ENCODE measurements at places on chromosomes 16 and 17. TPM values are rescaled to one million over a fixed set of nuclear protein-coding genes. Genes with fewer than 3 reads are reported as not detected.

GRCh38 chr17:52532373-52532772, 373.9 kb upstream of the CA10 start:
- ATAC-seq = no peak

- ATAC-seq = no peak
Measured at GRCh38 chr16:73433731-73434307, 385.9 kb upstream of the ZFHX3 start.

FBXO39 gene
- total RNA-seq = 0.68 TPM

CORO1A gene
- total RNA-seq = 9.0 TPM

DNA sequence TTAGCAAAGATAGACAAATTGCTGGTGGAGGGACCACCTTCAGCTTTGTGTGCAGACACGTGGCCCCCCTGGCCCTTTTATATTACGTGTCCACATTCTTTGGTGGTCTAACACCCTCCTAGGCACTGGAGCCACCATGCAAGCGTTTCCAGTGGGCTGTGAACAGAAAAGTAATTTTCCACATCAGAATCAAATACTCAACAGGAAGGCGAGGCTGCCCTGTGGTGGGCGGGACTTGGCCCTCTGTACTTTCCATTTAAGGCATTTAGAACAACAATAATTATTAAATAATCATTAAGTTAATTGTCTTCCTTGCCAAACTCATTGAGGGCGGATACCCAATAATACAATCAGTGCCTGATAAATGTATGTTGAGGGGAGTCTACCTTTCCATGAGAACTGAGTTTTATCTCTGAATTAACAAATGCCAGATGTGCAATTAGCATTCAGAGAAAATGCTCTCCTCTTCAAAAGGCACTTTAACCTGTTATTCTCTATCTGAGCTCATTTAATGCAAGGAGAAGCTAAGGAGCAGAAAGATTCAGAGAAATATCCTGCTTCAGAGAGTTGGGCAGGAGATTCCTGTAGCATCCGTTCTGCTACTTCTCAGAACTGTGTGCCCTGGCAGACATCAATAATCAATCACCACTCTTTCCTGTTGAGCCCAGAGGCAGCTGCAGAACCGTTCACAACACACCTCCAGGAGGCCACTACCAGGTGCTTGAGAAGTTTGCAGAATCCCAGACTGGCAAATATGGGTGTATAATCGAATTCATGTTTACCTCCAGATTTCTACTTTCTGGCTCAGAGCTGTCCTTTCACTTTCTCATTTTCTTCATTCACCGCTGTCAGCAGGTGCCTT, 109.4 kb downstream of the CMIP start:
- no peak for ATAC-seq

GRCh38 chr16:68387301-68387700, 61.0 kb downstream of the SMPD3 start:
- ATAC-seq = peak; percentile 18

DNA sequence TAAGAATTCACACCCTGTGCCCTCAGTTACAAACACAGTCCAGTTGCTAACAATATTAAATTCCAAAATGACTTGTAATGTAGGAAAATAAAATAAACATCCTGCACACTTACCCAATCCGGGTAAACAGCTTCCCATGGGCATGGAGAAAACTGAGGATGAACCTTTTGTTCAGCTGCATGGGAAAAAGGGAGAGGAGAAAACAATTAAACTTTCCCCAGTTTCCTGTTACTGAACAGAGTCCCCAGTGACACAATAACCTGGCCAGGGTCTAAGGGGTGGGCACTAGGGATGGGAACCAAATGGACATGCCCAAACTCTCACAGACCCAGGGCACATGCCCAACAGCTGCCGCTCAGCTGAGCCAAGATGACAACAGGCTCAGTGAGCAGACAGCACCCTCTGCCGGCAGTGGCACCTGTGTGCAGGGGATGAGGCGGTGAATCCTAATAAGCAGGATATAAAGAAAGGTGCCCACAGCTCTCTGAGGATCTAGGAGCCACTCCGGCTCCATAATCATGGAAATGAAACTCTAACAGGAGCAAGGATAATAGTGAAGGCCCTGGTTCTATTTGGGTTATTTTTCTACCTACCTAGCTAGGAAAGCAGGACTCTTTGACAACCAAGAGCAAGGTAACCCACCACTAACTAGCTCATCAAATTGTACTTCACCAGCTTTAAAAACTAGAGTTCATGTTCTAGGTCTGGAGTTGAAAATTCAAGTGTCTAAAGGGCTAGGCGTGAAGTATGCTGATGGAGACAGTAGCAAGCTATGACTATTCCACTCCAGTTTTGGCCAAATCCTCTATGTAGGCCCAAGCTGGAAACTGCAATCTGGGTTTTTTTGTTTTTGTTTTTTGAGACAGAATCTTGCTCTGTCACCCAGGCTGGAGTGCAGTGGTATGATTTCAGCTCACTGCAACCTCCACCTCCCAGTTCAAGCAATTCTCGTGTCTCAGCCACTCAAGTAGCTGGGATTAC, 58.8 kb downstream of the SMG6 start:
- ATAC-seq = peak; percentile 93

SPHK1 gene
- 13.1 TPM for total RNA-seq

SYCE1L gene
- total RNA-seq = 6.0 TPM

MYH8 gene
- not detected for total RNA-seq

TEPSIN gene
- total RNA-seq = 13.1 TPM

Measured in esophagus mucosa (tissue), 1 donor.